Glutamatergic neuron (in vitro differentiated cells): ENCODE measurements at places on chromosomes 7 and 10.

DNA sequence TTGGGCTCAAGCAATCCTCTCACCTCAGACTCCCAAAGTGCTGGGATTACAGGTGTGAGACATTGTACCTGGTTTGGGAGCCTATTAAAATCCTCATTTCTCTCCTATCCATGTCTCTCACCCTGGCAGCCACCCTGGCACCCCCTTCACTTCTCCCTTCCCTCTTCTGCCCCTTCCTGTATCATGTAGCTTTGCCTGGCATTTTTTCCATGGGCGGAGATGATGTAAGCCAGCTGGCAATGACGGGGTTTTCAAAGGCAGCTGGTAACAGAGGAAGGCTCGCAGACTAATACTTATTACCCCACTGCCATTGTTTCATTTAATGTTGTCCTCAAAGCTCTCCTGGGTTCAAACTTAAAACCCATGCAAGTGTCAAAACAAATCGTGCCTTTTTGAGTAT lies 61.9 kb downstream of the RGS10 start:
- DNase-seq, result no peak

- DNase-seq, result no peak
Observed at GRCh38 chr7:130970196-130970595, 236.2 kb upstream of the KLF14 start.

- DNase-seq, result no peak
Observed at GRCh38 chr7:13181216-13181615, 493.8 kb downstream of the ARL4A start.

GRCh38 chr7:153193144-153193595 lies 433.6 kb downstream of the ACTR3B start:
- DNase-seq, result peak; percentile 45

DNA sequence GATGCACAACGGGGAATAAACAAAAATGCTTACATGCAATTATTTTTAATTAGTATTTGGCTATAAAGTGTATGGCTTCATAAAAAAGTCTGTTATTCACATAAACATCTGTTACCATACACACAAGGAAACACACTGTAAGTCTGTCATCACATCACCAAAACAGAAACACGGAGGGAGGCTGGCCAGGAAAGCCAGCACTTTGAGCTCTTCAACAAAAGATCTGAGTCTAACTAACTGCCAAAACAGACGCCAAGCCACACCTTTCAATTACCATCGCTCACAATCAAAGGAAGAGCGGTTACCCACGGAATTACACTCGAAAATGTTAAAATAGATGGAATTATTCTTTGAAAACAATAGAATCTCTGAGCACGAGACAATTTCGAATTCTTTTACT lies 49.2 kb upstream of the MGMT start:
- no peak for DNase-seq

- DNase-seq, result no peak
Observed at GRCh38 chr10:60883187-60883586, 60.8 kb downstream of the RHOBTB1 start.

- DNase-seq, result no peak
Observed at GRCh38 chr10:114772496-114773196, 48.9 kb upstream of the FHIP2A start.

DNA sequence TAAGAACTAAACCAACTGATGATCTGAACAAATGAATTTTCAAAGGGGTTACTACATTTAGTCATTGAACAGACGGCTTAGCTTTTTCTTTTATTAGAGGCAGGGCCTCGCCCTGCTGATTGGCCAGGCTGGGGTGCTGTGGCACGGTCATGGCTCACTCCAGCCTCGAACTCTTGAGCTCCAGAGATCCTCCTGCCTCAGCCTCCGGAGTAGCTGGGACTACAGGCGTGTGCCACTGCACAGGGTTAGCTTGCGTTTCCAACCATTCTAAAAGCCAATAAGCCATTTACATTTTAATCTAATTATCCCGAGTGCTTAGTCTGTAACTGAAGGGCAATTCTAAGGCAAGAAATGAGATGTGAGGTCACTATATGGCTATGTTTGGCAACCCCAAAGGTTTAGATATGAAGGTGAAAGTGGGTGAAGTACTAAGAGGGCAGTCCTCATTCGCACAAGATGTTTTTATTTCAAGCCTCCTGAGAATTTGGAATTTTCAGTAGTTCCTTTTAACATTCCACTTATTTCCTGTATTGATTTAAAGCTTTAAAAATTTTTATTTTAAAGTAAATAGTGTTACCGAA lies 1.6 kb upstream of the CDK13 start:
- DNase-seq, result no peak

DNA sequence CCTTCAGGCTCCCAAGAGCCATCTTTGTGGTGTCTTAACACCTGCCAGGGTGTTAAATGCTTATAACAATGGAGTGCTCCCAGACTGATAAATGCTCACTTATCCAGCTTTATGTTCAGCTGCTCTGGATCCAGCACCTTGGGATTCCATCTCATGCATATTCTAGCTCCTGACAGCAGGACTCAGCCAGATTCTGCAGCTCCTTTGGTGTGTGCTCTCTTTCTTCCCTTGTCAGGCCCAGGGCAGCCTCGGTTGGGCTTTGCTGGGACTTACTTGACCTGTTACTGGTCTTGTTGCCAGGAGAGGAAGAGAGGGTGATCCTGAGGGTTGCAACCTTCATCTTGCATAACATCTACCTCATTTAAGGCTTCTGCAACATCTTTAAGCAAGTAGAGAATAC lies 59.4 kb upstream of the CCNY start:
- no peak for DNase-seq

DNA sequence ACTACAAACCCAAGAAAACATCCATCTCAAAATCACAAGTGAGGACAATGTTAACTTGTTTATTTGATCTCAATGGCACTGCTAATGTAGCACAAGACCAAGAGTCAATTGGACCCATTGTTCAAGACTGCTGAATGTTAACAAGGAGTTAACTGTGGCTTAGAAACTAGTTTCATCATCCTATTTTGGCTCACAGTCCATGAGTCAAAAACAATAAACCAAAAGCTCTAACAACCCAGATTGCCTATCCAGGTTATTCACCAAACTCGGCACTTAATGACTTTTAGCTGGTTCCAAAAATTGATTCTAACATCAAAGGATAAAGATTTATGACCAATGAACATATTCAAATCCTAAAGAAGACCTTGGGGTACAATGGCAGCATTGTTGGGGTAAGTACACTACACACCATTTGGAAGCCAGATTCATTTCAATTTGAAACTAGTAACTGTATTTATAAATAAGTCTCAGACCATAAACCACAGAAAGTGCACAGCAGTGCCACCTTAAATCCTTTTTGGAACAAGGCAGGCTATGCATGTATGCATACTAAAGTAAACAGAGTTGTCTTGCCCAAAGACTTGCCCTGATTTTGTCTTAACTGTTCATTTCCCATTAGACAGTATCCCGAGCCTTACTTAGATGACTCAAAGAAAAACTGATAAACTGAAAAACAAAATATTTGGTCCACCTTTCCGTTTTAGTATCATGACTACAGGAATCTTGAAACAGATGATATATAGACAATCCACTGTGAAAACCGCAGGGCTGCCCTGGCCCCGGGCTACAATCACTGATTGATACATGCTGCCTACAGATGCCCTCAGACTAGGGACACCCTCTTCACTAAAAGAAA lies 84.5 kb downstream of the SRPK2 start:
- DNase-seq, result no peak

DNA sequence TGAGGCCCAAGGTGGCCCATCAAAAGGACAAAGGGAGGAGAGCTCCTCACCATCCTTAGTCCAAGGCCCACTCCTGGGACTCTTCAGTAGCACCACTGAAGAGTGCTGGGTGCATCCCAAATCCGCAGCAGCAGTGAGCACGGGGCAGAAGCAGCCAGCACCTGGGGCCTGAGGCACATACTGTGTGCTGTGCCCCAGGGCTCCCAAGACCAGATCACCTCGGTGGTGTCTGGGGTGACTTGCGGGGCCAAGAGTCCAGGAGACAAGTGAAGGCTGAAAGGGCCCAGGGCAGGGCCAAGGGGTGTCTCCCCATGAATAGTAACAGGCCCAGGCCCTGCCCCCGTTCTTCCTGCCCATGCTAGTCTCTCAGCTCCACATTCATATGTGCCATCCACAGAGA lies 59.9 kb upstream of the INSIG1 start:
- DNase-seq, result no peak

DNA sequence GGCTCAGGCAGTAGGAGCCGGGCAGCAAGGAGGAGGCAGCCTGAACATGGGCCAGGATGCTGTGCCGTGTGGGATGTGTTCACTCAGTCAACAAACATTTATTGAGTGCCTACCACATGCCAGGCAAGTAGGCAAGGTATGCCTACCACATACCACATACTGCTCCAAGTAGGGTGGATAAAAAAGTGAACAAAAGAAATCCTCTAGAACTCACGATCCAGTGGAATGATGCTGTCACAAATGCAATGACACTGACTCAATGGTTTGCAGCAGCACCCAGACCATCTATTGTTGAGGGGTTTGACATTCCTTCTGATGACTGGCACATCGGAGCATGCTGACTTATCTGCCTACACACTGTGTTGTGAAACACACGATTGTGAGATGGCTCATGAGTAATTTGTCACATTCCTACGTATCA lies 413.5 kb downstream of the NRG3 start:
- DNase-seq, result no peak

DNA sequence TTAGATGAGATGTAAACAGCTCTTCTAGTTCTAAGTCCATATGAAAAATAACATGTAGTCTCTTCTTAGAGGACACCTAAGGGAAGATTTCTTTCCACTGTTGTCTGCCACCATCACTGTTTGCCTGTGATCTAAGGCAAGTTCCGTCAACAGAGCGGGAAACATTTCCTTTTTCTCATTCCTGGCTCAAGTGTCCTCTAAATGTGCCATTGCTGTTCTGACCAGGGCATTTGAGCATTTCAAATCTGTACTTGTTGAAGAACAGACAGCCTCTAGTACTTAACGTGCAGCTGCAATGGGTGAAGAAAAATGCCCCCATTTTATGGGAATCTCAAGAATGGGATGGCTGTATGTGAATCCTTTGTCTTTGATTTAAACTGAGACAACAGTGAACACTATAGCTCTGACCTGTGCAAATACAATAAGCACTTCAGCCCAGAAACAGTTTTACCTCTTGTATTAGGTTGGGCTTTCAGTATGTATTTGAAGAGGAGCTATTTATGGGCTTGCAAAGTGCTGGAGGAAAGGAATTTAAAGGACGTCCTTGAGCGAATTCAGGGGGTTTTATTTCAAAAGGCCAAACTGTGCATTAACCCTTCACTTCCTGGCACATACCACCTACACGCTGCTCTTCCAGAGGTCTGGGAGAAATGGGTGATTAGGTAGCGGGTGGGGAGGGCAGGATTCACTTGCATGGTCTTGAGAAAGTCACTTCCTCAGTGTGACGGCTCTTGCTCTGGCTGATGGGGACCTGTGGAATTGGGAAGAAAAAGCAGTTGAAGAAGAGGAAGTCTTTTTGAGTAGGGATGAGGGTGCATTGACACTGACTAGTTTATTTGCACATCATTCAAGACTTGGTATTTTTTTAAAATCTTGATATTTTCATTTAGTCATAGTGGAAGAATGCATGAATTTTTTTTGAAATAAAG lies 66.1 kb downstream of the THNSL1 start:
- DNase-seq, result no peak

- DNase-seq, result no peak
Observed at GRCh38 chr7:53426145-53426750, 390.8 kb downstream of the POM121L12 start.

- no peak for DNase-seq
Observed at GRCh38 chr7:36279200-36279925, 110.3 kb upstream of the ANLN start.

GRCh38 chr10:132647424-132647823 lies 109.8 kb downstream of the INPP5A start:
- DNase-seq, result no peak

DNA sequence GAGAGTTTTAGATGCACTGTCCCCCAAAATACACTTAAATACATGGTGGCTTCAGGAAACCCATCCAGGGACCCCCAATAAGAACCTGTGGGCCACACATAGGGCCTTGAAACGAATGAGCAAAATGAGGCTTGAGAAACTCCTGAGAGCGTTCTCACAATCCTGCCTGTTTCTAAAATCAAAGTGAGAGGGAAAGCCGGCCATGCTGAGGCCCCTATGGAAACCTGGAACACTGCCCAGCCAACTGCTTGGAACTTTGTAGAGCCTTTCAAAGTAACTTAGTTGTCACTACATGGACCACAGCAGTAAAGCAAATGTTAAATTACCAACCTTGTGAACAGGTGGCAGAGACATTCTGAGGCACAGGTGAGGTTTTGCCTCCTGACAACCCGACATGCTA lies 13.4 kb downstream of the SGMS1 start:
- no peak for DNase-seq

DNA sequence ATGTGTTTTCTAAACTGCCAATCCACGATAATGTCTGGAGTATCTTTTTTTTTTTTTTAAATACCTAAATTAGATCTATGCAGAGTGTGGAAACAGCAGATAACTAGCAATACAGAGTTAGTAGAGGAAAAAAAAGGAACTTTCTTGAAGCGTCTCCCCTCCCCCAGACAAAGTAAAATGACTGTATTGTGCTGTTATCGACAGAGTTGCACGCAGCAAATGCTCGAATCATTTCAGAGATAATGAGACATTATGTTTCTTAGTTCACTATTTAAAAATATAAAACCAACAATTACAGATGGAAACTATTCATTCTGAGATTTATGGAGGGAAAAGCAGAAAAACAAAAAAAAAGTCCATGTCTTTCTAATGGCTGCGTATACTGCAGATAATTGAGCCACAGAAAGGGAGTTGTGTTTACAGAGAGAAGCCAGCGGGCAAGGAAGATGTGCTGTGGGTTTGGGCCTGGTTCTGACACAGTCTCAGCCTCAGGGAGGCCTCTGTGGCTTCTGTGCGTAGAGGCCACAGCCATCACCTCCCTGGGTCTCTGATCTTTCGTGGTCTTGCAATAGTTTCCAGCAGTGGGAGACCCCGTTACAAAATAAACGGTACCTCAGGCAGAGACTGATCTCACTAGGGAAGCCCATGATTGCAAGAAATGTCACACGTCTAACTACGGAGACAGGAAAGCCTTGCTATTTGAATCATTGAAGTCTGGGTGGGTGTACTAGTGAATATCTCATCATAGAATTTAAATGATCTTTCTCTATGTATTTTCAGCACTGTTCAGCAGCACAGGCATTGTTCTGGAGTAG lies 19.1 kb upstream of the KLF6 start:
- no peak for DNase-seq

GRCh38 chr10:115033898-115034297 lies 59.3 kb upstream of the ATRNL1 start:
- no peak for DNase-seq

GRCh38 chr10:499991-500390 lies 189.5 kb downstream of the DIP2C start:
- DNase-seq, result no peak

DNA sequence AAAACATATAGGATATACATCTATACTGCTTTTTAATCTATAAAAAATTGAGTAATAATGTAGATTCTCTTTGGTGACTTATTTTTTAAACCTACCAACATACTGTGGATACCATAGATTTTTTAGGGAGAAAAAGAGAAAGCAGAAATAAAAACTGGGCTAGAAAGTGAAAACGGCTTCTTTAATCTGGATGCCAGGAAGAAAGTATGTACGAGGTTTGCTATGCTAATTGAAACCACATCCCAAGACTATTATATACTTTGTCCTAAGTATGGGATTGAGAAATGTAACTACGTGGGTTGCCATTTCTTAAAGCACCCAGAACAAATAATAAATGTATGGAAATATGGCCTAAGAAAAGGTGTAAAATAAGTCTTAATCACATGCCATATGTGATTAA lies 129.0 kb upstream of the NFE2L3 start:
- no peak for DNase-seq
